ENCODE measurements at places on chromosomes 1 and 21.

DNA sequence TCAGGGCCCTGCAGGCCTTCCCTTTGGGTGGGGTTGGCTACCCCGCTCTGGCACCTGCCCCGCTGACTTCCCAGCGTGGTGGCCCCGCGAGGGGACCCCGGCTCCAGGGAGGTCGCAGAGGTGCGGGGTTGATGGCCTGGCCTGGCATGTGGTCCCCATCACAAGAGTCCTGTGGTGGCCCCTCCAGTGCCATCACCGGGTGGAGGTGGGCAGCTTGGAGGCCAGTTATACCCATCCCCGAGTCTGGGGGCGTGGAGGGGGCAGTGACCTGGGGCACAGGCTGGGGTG, 26.8 kb downstream of the PRMT2 start:
- DNase-seq = no peak

DNA sequence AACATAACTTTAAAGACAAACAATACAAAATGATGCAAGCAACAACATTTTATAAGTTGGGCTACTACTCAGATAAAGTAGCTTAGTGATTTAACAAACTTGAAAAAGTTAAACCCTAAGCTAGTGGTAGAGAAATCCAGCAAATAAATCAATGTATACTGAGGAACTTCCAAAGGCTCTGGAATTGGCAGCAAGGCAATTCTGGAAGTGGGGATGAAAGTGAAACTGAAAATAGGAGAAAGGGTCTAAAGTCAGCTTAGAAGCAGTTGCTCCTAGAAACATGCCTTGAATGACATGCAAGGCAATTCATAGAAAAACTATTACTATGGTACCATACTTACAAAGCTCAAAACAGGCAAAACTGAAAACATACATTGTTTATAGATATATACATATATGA, 90.0 kb upstream of the CAMK1G start:
- no peak for DNase-seq

GRCh38 chr21:26070822-26071425, 99.6 kb downstream of the APP start:
- peak; percentile 15 for DNase-seq

- DNase-seq = no peak
These were observed 78.2 kb downstream of the RAP1GAP start for GRCh38 chr1:21590934-21591333.

- no peak for DNase-seq
These were observed 7.7 kb downstream of the ENSA start for GRCh38 chr1:150621497-150622302.

DNA sequence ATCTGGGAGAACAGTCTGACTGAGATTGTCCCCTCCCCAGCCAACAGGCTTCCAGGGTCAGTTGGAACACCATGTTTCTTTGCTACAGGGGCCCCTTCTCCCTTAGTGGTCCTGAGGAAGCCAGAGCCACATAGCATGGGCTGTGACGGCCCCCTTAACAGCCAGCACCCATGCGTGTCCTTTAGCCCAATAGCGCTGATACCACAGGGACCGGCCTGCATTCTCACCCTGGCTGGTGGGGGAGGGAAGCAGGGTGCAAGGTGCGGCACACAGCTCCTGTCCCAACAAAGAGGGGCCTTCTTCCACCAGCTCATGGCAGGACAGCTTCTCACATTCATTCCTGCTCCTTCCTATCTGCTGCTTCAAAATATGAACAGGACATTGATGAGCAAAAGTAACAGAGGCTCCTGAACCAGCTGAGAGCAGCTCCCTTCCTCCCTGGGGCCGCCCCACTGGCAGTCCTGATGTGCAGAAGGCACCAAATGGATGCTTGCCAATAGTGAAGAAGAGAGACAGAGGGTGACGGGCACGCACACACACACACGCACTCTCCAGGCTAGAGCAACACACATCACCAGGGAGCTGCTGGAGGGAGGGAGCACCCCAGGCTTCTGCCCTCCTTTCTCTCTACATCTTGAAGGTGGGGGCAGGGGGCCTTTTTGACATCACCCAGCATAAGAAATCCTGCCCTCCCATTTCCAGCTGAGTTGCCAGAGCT, 99.4 kb downstream of the CRYAA start:
- DNase-seq = no peak

DNA sequence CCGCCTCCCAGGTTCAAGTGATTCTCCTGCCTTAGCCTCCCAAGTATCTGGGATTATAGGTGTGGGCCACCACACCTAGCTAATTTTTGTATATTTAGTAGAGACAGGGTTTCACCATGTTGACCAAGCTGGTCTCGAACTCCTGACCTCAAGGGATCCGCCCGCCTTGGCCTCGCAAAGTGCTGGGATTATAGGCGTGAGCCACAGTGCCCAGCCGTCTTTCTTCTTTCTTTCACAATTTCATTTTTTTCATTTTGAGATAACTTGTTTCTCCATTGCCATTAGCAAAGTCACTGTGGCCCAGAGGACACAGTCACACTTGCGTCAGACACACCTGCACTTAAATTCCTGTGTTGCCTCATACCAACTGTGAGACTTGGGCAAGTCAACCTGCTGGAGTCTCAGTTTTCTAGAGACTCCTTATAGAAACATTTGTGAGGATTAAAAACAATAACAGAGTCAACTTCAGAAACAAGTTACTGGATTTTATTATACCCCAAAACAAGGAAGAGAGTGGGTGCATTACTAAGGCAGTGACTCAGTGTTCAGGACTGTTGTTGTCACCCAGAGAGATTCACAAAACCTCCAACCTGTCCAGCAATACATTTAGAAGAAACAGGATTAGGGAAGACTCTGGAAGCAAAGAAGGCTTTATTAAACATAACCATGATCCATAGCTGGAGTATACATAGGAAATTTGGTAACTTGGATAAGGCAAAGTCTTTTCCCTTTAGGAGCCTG, 2.6 kb downstream of the TEDDM1 start:
- no peak for DNase-seq

GRCh38 chr1:172177849-172178248, 242.6 kb upstream of the C1orf105 start:
- DNase-seq = no peak

DNA sequence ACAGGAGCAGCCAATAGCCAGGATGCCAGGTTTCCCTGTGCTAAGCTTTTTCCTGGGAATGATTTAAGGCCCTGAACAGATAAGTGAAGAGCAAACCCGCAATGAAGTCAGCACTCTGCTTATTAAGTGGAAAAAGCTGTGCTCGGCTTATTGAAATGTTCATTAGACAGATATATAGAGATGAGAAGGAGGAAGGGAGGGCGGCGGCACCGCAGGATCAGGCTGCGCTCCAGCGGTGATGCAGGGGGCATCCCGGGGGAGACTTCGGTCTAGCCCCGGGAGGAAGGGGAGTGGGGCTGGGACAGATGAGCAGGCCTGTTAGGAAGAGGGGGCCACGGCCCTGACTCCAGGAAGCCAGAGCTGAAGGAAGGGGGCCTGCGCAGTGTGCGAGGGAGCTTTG, 115.0 kb downstream of the TMEM53 start:
- no peak for DNase-seq

DNA sequence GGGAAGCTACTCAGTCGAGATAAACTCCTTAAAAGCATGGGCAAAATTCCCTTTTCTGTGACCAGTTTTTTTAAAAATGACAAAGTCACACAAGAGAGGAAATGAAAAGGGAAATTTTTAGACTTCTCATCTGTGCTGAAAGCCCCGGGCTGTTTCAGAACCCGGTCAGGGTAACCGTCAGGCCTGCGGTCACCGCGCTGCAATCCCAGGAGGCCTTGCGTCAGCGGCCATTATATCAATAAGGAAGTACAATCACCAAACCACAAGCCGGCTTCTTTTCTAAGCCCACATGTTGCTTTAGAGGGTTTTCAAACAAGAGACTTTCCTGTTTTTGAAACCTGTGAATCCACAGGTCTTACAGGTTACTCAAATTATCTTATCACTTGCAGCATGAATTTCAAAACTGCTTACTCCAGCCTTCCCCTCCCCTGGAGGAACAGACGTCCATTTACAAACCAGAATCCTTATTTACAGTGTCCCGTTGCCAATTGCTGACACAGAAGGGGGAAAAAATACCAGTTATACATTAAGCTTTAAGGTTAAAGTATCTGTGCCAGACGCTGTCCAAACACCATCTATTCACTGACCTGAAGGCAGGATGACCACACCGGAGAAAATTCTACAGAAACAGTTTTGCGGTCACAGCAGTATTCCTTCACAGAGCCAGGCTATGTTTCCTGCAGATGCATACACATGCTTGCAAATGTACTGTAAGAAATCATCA, 165.3 kb downstream of the TOMM20 start:
- no peak for DNase-seq

- DNase-seq = no peak
These were observed 949.7 kb downstream of the AMY1C start for GRCh38 chr1:104699433-104699832.

DNA sequence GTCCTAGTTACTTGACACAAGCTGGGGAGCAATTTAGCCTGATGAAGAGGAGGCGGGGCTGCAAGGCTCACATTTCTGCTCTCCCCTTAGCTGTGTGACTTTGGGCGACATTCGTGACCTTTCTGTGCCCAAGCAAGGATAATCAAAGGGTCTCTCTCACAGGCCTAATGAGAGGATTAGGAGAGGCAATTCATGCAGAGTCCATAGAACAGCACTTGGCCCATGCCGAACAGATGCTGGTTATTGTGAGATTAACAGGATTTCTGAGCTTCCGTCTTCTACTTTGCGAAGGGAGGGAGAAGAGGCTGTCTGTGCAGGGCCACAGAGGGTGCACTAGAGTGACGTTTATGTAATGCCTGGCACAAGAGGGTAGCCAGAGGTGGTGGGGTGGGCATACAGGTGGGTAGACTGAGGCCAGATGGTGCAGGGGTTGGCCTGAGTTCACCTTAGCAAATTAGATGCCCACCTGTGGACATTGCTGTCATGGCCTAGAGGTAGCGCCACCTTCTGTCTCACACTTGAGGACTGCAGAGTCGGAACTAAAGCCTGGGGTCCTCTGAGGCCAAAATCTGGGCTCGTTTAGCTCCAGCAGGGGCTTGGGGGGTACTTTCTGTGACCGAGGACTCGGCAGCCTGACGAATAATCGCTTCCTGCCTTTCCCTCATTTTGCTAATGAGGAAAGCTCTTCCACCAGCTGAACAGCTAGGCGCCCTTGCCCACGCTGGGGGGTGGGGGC, 18.6 kb downstream of the ACTL8 start:
- no peak for DNase-seq
